ENCODE measurements at places on chromosomes 13 and 19. TPM values are rescaled to one million over a fixed set of nuclear protein-coding genes. Genes with fewer than 3 reads are reported as not detected.

GRCh38 chr19:17327068-17327653 lies 7.5 kb downstream of the ANO8 start:
- DNase-seq, result no peak

- DNase-seq, result no peak
Observed at GRCh38 chr13:68696907-68697306, 1410.7 kb upstream of the ATXN8OS start.

GRCh38 chr13:104522235-104523072 lies 1456.2 kb upstream of the SLC10A2 start:
- DNase-seq, result no peak

GRCh38 chr13:28324181-28324789 lies 170.6 kb downstream of the FLT1 start:
- peak; percentile 36 for DNase-seq

DNA sequence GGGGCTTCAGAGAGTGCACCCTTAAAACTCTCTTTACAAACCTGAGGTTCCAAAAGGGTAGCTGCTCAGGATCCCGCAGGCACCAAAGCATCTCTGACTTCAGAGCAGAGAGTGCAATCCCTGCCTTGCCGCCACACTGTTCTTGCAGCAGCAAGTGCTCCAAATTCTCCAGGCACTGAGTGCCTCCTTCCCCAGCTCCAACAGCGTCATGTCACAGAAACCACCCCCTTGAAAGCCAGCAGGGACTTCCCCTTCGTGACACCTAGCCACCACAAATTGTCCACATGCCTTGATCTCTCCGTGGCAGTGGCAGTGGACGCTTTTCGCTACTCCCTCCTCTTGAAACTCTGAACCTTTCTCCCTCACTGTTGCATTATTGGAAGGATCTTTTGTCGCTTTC lies 39.9 kb downstream of the MBNL2 start:
- DNase-seq, result no peak

Gene ZNF121
- 63.4 TPM for total RNA-seq

Gene APOC4
- not detected for total RNA-seq

Gene SRRM5
- 0.10 TPM for total RNA-seq

Gene C13orf42
- total RNA-seq, result not detected
